ENCODE measurements at places on chromosomes 3 and 15. TPM values are rescaled to one million over a fixed set of nuclear protein-coding genes. Genes with fewer than 3 reads are reported as not detected.

Gene CCDC80
- total RNA-seq, result not detected

Gene PDZRN3
- not detected for total RNA-seq

Gene TMCO5A
- total RNA-seq, result not detected

Gene HACL1
- 23.6 TPM for total RNA-seq

GRCh38 chr3:182241766-182242488, 530.2 kb downstream of the SOX2 start:
- no peaks in the 10 kb centered on the region for H3K36me3 ChIP-seq
- H3K27me3 ChIP-seq, result no peaks in the 10 kb centered on the region
- DNase-seq, result no peak
- H3K27ac ChIP-seq, result no peak overlapping the region
- H3K4me3 ChIP-seq, result no peak overlapping the region

GRCh38 chr3:195009616-195010015, 261.3 kb downstream of the XXYLT1 start:
- H3K4me1 ChIP-seq, result no peaks in the 10 kb centered on the region
- H3K27me3 ChIP-seq, result peaks cover 1% of the 10 kb centered on the region
- no peak overlapping the region for H3K27ac ChIP-seq
- no peak for DNase-seq
- H3K4me3 ChIP-seq, result no peak overlapping the region

- H3K36me3 ChIP-seq, result peaks cover 2% of the 10 kb centered on the region
- no peak for DNase-seq
- no peaks in the 10 kb centered on the region for H3K4me1 ChIP-seq
- no peak overlapping the region for H3K4me3 ChIP-seq
Observed at GRCh38 chr3:141812084-141812483, 48.9 kb downstream of the GRK7 start.

- H3K4me1 ChIP-seq, result peaks cover 6% of the 10 kb centered on the region
- H3K27me3 ChIP-seq, result no peaks in the 10 kb centered on the region
- H3K36me3 ChIP-seq, result no peaks in the 10 kb centered on the region
- H3K4me3 ChIP-seq, result no peak overlapping the region
- no peak overlapping the region for H3K27ac ChIP-seq
Observed at GRCh38 chr3:59317386-59317785, 267.6 kb upstream of the CFAP20DC start.

DNA sequence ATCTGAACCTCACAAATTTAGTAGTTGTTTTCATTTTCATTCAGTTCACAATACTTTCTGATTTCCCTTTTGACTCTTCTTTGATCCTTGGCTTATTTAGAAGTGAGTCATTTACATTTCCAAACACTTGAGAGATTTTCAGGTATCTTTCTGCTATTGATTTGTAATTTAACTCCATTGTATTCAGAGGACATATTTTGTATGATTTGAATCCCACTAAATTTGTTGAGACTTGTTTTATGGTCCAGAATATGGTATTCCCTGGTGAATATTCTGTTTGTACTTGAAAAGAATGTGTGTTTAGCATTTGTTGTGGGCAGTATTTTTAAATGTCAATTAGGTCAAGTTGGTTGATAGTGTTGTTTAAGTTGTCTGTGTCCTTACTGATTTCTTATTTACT, 29.6 kb downstream of the FAN1 start:
- H3K4me3 ChIP-seq, result no peak overlapping the region
- DNase-seq, result no peak
- peaks cover 9% of the 10 kb centered on the region for H3K4me1 ChIP-seq
- H3K27ac ChIP-seq, result no peak overlapping the region
- no peaks in the 10 kb centered on the region for H3K27me3 ChIP-seq

GRCh38 chr15:99764522-99764921, 31.3 kb upstream of the LYSMD4 start:
- no peaks in the 10 kb centered on the region for H3K4me1 ChIP-seq
- H3K27me3 ChIP-seq, result peaks cover 3% of the 10 kb centered on the region
- H3K36me3 ChIP-seq, result no peaks in the 10 kb centered on the region
- no peak for DNase-seq

- no peak overlapping the region for H3K27ac ChIP-seq
- H3K4me3 ChIP-seq, result no peak overlapping the region
- H3K27me3 ChIP-seq, result peaks cover 1% of the 10 kb centered on the region
- no peaks in the 10 kb centered on the region for H3K36me3 ChIP-seq
- H3K4me1 ChIP-seq, result no peaks in the 10 kb centered on the region
Observed at GRCh38 chr3:144119633-144120032, 148.0 kb downstream of the DIPK2A start.

DNA sequence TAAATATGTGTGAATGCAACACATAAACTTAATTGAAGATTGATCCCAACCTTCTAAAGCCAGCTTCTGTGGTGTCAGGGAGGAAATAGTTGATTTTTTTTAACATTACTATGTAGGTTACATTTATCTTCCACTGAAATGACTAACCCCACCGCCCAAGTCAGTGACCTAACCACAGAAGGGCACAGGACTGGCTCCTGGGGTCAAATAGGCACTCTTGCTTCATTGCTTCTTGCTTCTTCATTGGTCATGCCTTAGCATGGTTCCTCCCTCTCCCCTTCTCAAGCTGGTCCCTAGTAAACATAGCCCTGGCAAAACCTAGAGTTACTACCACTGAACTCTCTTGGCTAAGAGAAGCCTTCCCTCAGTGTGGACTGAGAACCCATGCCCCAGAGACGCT, 12.3 kb downstream of the EIF1B start:
- no peaks in the 10 kb centered on the region for H3K36me3 ChIP-seq
- H3K27ac ChIP-seq, result no peak overlapping the region
- no peaks in the 10 kb centered on the region for H3K27me3 ChIP-seq
- DNase-seq, result peak; percentile 10
- no peaks in the 10 kb centered on the region for H3K4me1 ChIP-seq
- H3K4me3 ChIP-seq, result no peak overlapping the region

- peak; percentile 59 for DNase-seq
- H3K36me3 ChIP-seq, result no peaks in the 10 kb centered on the region
- H3K4me1 ChIP-seq, result peaks cover 25% of the 10 kb centered on the region
- peak overlapping the region; percentile 25 for H3K4me3 ChIP-seq
- H3K27ac ChIP-seq, result no peak overlapping the region
- peaks cover 14% of the 10 kb centered on the region for H3K27me3 ChIP-seq
Observed at GRCh38 chr3:188947401-188948280, 224.1 kb upstream of the TPRG1 start.
